Neural crest cell (in vitro differentiated cells): ENCODE measurements at places on chromosomes 16 and 17. TPM values are rescaled to one million over a fixed set of nuclear protein-coding genes. Genes with fewer than 3 reads are reported as not detected.
A peak's percentile ranks its signal among the peaks of the same experiment; 100 is the strongest.

The UTS2R gene
- total RNA-seq: not detected in 2 replicates

The CD79B gene
- total RNA-seq: 0.86 and 1.0 TPM in 2 replicates

The SLC13A5 gene
- total RNA-seq: 0.43 and 0.54 TPM in 2 replicates

The KRTAP16-1 gene
- not detected in 2 replicates for total RNA-seq

The ASIC2 gene
- 0.12 TPM in 1 of 2 replicates, not detected in the other for total RNA-seq

The CX3CL1 gene
- 6.0 TPM in 2 replicates for total RNA-seq

GRCh38 chr17:2700491-2701141, 10.9 kb downstream of the CLUH start:
- DNase-seq: no peak

- DNase-seq: no peak
Observed at GRCh38 chr17:73654241-73654640, 10.0 kb upstream of the SDK2 start.

- DNase-seq: no peak
Observed at GRCh38 chr16:85364323-85365040, 248.6 kb upstream of the GSE1 start.

GRCh38 chr16:68310437-68310773, 341 bp downstream of the SLC7A6OS start:
- no peak for DNase-seq

GRCh38 chr16:26712876-26713275, 353.9 kb upstream of the C16orf82 start:
- DNase-seq: no peak

DNA sequence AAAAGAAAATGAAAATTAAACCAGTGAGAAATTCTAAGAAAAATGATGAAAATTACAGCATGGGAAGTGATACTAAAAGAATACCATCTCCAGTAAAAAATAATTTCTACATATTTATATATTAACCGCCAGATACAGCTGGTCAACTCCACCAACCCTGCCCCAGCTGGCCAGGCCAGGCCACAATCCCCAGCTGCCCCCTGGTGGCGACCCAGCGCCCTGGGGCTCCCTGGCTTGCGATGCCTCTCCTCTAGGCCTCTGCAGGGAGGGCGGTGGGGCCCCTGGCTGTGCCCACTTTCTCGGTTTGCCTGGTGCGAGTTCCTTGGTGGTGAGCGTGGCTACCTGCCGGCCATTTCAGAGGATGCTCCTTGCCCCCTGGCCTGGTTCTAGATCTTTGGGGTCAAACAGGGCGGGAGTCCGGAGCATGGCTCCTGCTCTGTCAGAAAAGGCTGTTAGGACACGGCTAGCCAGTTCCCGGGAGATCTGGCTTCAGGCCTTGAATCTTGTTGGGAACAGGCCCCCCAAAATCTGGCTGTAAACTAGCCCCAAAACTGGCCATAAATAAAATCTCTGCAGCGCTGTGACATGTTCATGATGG, 14.5 kb downstream of the GLIS2 start:
- DNase-seq: peak; percentile 86

- DNase-seq: no peak
Observed at GRCh38 chr17:795721-796120, 13.6 kb downstream of the MRM3 start.

DNA sequence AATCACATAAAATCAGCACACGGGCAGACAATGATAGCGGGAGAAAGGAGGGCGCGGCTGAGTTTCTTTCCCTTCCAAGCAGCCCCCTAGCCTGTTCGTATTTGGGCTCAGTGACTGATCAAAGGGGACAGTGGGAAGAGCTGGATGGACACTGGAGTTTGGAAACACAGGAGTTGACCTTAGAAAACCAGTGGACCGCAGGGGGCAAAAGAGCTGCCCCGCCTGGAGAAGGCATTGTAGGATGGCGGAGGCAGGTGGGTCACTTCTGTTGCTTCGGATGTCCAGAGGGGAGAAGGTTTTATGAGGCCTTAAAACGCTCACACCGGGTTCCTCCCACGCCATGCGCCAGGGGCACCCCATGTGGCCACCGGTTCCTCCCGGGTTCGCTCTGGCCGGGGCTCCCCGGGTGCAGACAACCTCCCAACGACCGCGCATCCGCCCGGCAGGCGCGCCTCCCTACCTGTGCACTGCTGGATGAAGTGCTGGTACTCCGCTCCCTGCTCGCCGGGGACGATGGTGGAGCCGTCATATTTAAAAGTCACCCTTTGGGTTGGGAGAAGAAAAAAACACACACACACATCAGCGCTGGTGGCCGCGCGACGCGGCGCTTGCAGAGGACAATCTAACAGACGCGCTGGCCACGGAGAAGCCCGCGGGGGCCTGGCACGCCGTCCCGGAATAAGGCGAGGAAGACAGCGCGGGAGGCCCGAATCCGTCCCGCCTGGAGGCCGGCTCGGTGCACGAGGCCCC, 662 bp downstream of the COTL1 start:
- DNase-seq: no peak

DNA sequence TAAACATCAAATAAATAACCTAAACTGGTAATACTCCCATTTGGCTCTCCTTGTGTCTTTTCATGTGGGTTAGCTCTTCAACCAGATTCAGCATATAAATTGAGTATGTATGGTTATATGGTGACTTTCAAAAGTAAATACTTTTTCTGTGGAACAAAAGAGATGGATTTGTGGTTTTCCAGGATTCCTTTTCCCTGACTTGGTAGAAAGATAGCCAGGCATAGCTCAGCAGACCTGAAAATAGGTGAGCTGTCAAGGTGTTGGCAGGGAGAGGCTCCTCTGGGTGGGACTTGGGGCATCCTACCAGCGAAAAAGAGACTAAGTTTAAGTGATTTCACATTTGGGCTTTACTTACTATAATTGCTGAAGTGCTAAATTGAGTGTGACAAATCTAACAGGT, 80.3 kb downstream of the FTO start:
- DNase-seq: no peak

DNA sequence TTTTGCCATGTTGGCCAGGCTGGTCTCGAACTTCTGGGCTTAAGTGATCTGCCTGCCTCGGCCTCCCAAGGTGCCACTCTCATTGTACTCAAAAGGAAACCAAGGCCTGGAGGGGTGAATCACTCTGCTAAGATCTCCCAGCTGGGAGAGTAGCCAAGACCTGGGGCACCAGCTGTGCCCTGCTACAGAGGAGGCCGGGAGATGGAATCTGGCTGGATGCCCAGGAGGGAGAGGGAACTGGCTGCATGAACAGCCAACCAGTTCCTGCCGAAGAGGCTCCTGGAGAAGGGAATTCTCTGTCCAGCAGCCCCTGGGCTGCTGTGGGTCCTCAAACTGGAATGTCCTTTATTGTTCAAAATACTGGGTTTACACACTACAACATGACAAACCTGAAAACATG, 238.7 kb upstream of the CIBAR2 start:
- DNase-seq: no peak

GRCh38 chr17:39687546-39688474, at the start of gene PGAP3:
Gene PGAP3 (minus strand): TSS chr17:39688057. CDS start chr17:39688014, 43 bp downstream.
- DNase-seq: peak; percentile 72

DNA sequence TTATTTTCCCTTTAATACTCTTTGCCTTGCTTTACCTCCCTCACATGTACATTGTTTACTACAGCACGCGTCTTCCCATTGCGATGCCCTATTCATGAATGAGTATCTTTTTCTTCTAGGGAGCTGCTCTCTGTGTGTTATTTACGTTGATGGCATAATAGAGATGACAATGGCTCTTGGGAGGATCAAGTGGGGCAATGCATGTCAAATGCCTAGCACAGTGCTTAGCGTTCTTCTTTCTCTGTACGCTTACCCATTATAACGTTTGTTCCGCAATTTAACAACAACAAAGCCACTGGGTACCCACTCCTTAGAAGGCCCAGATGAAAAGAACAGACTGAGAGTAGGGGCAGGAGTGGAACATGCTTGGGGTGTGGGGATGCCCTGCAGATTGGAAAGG, 271.6 kb upstream of the TNRC6C start:
- no peak for DNase-seq
